ENCODE measurements at places on chromosomes 12 and 14. TPM values are rescaled to one million over a fixed set of nuclear protein-coding genes. Genes with fewer than 3 reads are reported as not detected.

SUSD6 gene
- polyA plus RNA-seq: 22.4 TPM

TTC7B gene
- 36.7 TPM for polyA plus RNA-seq

HOXC5 gene
- polyA plus RNA-seq: 3.0 TPM

KRT3 gene
- not detected for polyA plus RNA-seq
